Hippocampal formation (tissue), 2 donors: ENCODE measurements at places on chromosomes 7 and 10.

- DNase-seq = no peak
Measured at GRCh38 chr10:80684259-80684658, 146.6 kb downstream of the SH2D4B start.

DNA sequence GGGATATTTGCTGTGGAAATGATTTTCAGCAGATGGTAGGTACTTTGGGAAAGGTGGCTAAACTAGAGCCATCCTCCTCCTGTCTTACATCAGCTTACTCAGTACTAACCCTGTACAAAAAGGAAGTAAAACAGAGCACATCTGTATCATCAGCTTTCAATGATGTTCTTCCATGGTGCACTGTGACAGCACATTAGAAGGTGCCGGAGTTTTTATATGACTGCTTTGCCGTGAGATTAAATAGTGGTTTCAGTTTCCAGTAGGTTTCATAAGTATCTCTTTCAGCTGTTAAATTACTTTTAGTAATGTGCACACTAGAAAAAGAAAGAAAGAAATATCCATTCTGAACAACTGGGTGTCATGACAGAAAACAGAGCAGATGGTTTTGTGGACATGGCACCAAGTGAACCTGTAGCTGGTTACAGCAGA is 86.5 kb downstream of the ARID5B start:
- DNase-seq = no peak

DNA sequence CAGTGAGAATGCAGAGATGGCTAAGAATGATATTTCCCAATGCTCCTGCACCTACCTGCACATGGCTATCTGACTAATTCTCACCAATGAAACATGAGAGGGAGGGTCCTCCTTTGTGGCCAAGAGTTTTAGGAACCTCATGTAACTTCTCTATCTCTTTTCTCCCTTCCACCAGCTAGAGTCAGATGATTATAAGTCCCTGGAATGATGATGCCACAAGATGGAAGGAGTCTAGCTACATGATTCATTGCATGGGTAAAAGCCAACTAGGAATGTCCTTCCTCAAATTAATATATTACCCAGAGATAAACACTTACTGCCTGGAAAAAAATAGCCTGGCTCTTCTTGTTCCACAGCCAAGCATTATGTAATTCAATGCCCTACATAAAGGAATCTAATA is 55.1 kb upstream of the AASS start:
- no peak for DNase-seq

- DNase-seq = no peak
Measured at GRCh38 chr10:58638388-58638787, 125.7 kb downstream of the BICC1 start.

- no peak for DNase-seq
Measured at GRCh38 chr7:132097550-132098134, 478.6 kb downstream of the PLXNA4 start.

DNA sequence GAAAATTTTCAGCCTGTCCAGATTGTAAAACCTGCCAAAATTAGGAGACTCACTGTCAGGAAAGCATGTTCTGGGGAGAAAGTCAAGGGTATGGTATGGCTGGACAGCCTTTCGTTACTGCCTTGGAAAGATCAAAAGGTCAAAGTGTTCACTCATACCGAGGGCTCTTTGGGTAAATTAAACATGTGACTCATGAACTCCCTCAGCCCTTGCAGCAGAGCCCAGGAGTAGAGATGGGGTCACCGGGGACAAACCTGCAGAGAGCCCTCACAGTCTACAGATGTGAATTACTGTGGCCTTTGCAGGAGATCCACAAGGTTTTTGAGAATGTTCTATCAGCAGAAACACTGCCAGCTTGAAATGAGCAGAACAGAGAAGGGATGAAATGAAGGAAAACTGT is 275.7 kb downstream of the KLF6 start:
- DNase-seq = no peak

DNA sequence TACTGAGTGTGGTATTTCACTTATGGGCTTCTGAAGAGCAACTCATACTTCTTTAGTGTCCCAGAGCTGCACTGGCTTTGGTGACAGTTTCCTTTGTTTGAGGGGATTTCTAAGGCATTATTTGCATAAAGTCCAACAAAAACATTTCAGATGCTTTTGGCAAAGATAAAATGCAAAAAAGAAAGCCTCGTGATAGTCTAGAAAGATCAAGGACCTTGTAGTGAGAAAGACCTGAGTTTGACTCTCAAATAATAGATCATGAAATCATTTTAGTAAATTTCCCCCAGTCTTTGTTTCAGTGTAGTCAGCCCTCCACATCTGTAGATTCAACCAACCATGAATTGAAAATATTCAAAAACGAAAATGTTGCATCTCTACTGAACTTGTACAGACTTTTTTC is 107.4 kb downstream of the EEPD1 start:
- DNase-seq = no peak
